ENCODE measurements at places on chromosomes 16 and 17.

DNA sequence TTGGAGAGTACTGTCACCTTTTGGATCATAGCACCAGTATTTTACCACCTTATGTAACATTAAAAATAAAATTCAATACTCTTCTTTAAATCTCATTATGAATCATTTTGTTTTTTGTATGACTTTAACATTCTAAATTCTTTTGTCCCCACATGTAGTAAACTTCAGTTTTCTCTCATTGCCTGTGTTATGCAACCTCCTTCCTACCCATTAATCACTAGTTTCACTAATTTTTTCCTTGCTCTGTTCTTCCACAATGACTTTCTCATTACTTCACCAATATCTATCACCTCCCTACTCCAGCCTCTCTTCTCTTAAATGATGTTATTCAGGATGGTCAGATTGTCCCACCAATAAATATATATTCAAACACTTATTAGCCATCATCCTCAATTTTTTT, 68.7 kb downstream of the TTC19 start:
- peaks cover 2% of the 10 kb centered on the region for H3K4me1 ChIP-seq
- DNase-seq = no peak
- H3K36me3 ChIP-seq = peaks cover 79% of the 10 kb centered on the region

GRCh38 chr16:30697264-30698138, 1.5 kb upstream of the SRCAP start:
- H3K36me3 ChIP-seq = peaks cover 28% of the 10 kb centered on the region
- H3K27me3 ChIP-seq = no peaks in the 10 kb centered on the region
- peak overlapping the region; percentile 100 for H3K27ac ChIP-seq
- H3K4me1 ChIP-seq = peaks cover 31% of the 10 kb centered on the region
- H3K4me3 ChIP-seq = peak overlapping the region; percentile 100

DNA sequence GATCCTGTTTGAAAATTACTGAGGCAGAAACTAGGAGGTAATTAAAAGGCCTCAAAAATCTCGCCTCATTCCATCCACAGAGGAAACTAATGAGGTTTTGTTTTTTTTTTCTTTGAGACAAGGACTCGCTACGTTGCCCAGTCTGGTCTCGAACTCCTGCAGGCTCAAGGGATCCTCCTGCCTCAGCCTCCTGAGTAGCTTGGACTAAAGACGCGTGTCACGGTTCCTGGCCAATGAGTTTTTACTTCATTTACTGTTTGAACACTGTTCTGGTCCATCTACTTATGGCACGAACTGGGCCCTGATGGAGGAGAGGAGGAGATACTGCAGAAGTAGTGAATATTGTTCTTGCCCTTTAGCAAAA, 600 bp upstream of the BLTP2 start:
- no peak for DNase-seq
- peaks cover 63% of the 10 kb centered on the region for H3K36me3 ChIP-seq
- H3K27ac ChIP-seq = peak overlapping the region; percentile 81
- no peaks in the 10 kb centered on the region for H3K27me3 ChIP-seq
- H3K4me3 ChIP-seq = peak overlapping the region; percentile 94

- H3K27me3 ChIP-seq = no peaks in the 10 kb centered on the region
- H3K4me3 ChIP-seq = no peak overlapping the region
- no peaks in the 10 kb centered on the region for H3K4me1 ChIP-seq
These were observed 25.0 kb downstream of the LGALS3BP start for GRCh38 chr17:78954684-78955083.

- no peaks in the 10 kb centered on the region for H3K36me3 ChIP-seq
- H3K27me3 ChIP-seq = no peaks in the 10 kb centered on the region
- H3K4me3 ChIP-seq = no peak overlapping the region
- no peak overlapping the region for H3K27ac ChIP-seq
- H3K4me1 ChIP-seq = no peaks in the 10 kb centered on the region
These were observed 31.0 kb downstream of the SOX9 start for GRCh38 chr17:72151565-72152386.

- peaks cover 22% of the 10 kb centered on the region for H3K4me1 ChIP-seq
- no peak overlapping the region for H3K27ac ChIP-seq
- peaks cover 63% of the 10 kb centered on the region for H3K36me3 ChIP-seq
- H3K4me3 ChIP-seq = no peak overlapping the region
These were observed 29.9 kb downstream of the MIS12 start for GRCh38 chr17:5516060-5516792.

DNA sequence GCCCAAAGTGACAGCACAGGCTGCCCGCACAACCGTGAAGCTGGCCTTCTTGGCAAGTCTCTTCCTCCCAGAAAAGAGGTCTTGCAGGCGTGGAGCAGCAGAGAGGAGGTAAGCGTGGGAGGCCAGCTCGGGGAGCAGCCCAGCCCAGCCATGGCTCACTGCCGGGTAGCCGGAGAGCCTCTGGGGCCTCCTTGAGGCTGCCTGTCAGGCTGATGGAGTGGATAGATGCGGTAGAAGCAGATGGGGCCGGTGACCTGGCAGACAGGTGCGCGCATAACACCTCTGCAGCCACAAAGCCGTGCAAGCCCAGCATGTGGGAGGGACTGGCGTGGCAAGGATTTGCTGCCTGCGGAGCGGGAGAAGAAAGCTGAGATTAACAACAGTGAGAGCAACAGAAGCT, 17.1 kb upstream of the DOK4 start:
- H3K36me3 ChIP-seq = no peaks in the 10 kb centered on the region
- no peak for DNase-seq
- H3K27ac ChIP-seq = no peak overlapping the region
- no peak overlapping the region for H3K4me3 ChIP-seq
- peaks cover 11% of the 10 kb centered on the region for H3K4me1 ChIP-seq

DNA sequence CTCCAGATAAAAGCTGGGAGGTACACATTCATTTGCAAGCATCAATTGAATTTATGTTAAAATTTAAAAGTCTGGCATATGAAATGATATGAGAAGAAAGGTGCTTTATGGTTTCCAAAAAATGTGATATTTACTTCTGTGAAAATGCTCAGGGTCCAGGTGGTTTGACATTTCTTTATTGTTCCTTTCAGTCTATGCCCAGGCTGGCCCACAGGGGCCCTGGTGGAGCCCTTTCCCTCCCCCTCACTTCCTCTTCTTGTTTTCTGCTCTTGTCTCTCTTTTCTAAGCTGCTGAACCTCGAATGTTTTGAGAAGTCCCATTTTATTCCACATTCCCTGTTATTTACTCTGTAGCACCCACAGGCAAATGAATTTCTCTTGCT, 127.8 kb downstream of the HS3ST3B1 start:
- peaks cover 32% of the 10 kb centered on the region for H3K4me1 ChIP-seq
- H3K36me3 ChIP-seq = no peaks in the 10 kb centered on the region
- peak overlapping the region; percentile 54 for H3K4me3 ChIP-seq
- H3K27ac ChIP-seq = peak overlapping the region; percentile 82
- no peaks in the 10 kb centered on the region for H3K27me3 ChIP-seq

Measured in activated T-helper 2 cell treated with anti-CD3 and anti-CD28 coated beads, Interferon-gamma antibody, Interleukin-2, Interleukin-4, amounts not matched to agents 10 μg/mL and 5 μg/mL and 100 μg/mL, durations not matched to agents 14 hours and 24 hours and 36 hours (primary cell).